ENCODE measurements at places on chromosomes 2 and 18.

DNA sequence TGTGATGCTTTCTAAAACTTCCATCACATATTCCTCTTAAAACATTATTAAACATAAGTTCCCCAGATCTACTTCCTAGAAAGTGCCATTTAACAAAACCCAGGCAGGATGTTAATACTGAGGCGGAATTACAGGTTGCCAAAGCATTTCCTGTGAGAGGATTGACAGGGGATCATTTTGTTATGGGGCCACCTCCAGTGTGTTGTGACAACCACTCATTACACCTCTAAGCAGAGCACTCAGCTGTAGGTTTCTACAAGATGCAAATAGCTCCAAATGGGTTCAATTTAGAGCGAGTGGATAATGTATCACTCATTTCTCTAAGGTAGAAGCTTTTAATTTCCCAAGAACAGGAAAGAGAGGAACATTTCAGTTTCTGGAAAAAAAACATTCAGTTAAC, 1429.5 kb upstream of the ACVR2A start:
- DNase-seq, result no peak

DNA sequence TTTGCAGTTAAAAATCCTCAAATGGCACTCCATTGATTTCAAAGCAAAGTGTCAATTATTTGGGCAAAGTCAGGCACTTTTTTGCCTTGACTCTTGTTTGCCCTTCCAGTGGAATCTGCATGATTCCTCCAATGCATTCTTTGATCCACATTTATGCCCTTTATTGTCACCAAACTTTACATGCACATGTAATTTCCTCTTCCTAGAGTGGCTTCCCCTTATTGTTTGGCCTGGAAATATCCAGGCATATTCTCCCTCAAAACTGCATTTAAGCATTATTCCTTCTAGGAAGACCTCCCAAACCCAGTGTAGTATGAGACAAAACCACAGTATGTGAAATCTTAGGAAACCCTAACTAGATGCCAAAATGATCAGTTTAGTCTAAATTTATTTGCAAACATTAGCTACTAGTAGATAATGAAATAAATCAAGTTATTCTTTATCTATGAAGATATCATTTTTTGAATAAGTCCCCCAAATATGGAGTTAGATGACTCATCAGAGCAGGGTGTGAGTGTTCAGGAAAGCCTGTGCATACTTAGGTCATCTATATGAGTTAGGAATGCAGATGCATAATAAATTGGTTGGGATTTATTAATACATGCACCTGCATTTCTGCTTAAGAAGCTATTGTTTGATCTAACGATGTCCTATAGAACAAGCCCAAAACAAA, 433.3 kb upstream of the TCF4 start:
- no peak for DNase-seq

DNA sequence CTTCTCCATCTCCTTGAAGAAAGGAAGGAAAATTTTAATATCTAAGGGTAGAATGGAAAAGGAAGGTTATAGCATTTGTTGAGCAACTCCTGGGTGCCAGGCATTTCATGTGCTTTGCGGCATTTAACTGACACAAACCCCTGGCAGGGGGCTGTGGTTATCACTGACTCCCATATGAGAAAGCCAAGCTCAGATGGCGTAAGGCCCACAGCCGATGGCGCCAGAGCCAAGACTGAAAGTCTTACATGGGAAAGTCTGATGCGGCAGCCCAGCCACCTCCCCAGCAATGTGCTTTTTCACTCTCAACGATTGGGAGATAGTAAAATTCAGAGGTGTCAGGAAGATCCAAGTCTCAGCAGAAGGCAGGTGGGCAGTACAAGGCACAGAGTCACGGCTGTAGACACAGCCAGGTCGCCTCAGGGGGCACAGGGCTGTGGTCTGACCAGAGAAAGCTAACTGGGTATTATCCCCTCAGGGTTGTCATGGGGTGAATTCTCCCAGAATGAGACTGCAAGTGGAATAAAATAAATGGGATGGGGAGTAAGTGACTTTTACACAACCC, 324.2 kb upstream of the NCKAP5 start:
- DNase-seq, result no peak

- DNase-seq, result no peak
Measured at GRCh38 chr18:15198116-15198389, 450.1 kb downstream of the ANKRD30B start.

- no peak for DNase-seq
Measured at GRCh38 chr2:86747711-86748639, 27.9 kb downstream of the RMND5A start.

GRCh38 chr18:48868468-48869466, 82.0 kb downstream of the SMAD7 start:
- DNase-seq, result peak; percentile 42

GRCh38 chr18:79413901-79414300, 18.2 kb downstream of the NFATC1 start:
- no peak for DNase-seq

GRCh38 chr2:217064234-217065011, 204.6 kb upstream of the TNP1 start:
- no peak for DNase-seq

DNA sequence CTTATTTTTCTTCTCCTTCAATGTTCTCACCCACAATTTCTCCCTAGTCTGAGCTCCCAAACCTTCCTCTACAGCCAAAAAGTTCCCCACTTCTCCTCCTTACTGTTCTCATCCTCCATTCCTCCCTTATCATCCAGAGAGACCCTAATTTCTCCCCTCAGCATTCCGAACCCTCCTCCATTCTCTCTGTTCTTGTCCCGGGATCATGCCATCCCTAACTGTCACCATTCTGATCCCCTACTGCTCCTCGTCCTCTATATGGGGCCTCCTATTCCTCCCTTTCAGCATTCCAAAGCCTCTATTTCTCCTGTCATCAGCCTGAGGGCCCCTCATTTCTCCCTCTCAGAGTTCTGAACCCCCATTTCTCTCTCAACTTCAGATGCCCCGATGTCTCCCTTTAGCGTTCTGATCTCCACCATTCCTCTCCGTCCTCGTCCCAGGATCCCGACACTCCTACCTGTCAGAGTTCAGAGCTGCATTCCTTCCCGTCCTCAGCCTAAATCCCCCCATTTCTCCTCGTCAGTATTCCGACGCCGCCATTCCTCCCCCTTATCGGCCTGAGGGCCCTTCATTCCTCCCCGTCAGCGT, 522 bp downstream of the MBD1 start:
- no peak for DNase-seq

DNA sequence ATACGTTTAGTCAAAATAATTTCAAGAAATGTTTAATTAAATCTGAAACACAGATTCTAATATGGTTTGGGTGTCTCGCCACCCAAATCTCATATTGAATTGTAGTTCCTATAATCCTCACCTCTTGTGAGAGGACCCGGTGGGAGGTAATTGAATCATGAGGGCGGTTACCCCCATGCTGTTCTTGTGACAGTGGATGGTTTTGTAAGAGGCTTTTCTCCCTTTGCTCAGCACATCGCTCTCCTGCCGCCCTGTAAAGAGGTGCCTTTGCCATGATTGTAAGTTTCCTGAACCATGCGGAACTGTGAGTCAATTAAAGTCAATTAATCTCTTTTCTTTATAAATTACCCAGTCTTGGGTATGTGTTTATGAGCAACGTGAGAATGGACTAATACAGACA, 1045.1 kb upstream of the POU3F3 start:
- no peak for DNase-seq

- DNase-seq, result no peak
Measured at GRCh38 chr2:64260093-64260803, 116.0 kb upstream of the PELI1 start.

GRCh38 chr18:21949326-21950015, 208.9 kb downstream of the MIB1 start:
- DNase-seq, result no peak

- DNase-seq, result no peak
Measured at GRCh38 chr2:7801212-7801611, 880.6 kb upstream of the ID2 start.

DNA sequence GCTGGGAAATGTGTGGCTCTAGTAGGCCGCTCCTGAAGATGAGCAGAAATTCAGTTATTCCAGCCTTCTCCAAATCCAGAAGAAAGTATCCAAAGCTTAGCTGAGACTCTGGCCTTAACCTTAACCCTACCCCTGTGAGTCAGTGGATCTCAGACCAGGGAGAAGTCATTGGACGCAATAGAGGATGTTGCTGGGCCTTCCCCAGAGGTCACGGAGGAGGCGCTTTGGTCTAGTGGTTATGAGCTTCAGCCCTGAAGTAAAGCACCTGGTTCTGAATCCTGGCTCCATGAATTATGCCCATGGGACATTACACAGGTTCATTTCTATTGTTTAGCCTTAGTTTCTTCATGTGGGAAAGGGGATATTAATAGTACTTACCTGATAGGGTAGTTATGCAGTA, 24.0 kb downstream of the PKDCC start:
- DNase-seq, result no peak

GRCh38 chr2:226179010-226179409, 620.6 kb downstream of the IRS1 start:
- no peak for DNase-seq

GRCh38 chr2:24512404-24512803, 21.4 kb downstream of the NCOA1 start:
- DNase-seq, result no peak

DNA sequence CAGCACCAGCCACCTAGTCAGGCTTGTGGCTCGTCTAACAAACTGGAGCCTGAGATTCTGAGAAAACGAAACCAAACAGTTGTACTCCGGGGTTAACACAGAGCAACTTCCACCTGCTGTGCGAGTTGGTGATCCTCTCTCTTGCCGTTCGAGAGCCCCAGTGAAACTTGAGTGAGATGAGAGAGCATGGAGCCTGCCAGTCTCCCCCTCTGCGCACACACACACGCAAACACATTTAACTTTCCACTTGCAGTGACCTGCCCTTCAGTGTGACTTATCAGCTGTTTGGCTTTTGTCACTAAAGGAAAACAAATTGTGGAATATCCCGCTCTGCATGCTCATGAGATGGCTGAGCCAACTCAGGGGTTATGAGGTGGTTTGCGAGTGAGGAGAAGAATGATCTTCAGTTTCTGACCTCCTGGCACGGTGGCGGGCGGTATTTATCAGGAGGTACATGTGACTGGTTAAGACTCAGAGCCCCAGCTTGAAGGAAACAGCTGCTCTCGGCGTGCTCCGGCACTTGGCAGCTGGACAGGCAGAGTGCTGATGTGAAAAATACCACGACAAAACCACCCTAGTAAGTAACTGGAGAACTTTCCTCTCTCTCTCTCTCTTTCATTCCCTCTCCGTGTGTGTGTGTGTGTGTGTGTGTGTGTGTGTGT, at the start of gene RASGRP3:
TSS of gene RASGRP3 (plus strand) at position 519 of the 662 bp plus-strand sequence. CDS start 38,488 bp downstream, outside the sequence.
- peak; percentile 52 for DNase-seq

GRCh38 chr2:105007367-105007766, 30.5 kb upstream of the MRPS9 start:
- DNase-seq, result no peak

DNA sequence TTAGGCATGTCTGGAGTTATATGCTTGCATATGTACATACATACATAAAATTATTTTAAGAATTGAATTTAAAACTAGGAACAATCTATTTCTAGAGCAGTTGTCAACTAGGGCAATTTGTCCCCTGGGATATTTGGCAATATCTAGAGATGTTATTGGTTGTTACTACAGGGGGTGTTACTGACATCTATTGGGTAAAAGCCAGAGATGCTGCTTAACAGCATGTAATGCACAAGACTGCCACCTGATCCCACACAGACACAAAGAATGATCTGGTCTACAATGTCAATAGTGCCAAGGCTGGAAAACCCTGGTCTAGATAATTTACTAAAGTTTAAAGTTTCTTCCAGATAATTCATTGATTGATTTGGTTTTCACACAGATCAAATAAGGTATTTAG, 185.3 kb downstream of the NYAP2 start:
- DNase-seq, result no peak

DNA sequence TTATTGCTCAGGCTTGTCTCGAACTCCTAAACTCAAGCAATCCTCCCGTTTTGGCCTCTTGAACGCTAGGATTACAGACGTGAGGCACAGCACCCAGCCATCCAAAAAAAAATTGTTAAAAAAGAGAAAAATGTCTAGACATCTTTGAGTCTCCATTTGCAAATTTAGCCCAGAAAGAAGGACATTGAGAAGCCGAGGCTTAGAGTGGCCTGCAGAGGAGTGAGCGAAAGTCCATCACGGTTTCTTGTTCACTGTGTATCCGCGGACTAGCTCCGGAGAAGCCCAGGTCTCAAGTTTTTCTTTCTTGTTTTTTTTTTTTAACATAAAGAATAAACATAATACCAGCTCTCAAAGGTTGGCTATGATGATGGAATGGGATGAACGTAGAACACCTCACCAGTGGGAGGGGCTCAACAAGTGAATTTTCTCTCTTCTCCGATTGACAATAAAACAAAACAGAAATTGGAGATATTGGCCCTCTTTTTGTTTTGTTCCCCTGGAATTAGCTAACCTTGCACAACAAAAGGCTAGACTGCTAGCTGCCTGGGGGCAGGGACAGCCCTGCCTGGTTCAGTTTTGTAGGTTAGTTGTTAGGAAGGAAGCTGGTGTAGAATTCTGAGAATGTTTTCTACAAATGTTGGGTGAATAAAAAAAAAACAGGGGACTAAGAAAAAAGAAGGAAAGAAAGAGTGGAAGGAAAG, 163.4 kb downstream of the MYCN start:
- DNase-seq, result no peak

DNA sequence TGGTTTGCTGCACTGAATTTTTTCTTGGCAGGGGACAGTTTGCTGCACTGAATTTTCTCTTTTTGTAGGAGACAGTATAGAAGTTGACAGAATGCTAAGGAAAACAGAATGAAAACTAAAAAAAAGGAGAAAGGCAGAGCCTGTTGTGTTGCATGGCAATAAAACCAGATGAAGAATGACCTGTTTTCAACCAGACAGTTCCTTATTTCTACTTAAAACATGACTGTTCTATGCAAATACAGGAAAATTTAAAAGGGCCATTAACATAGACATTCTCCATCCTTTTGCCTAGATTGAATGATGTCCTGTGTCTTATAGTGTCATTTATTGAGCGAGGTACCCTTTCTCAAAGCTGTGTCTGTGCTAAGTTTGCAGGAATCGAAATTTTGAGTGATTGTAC, 33.3 kb downstream of the ABI2 start:
- DNase-seq, result no peak

DNA sequence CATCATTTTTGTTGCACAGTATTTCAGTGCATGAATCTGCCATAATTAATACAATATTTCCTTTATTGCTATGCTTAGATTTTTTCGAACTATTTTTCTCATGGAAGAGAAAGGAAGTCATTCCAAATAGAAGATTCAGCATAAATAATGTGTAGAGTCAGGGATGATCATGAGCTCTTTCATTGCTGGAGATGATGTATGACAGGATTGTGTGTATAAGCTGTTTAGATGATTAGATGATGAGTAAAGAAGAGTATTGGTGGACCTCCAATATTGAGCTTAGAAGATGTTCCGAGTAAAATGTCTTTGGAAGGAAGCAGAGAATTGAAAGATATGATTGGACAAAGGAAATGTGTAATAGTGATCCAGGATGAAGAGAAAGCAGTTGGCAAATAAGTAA, 364.5 kb downstream of the PARD3B start:
- DNase-seq, result no peak

DNA sequence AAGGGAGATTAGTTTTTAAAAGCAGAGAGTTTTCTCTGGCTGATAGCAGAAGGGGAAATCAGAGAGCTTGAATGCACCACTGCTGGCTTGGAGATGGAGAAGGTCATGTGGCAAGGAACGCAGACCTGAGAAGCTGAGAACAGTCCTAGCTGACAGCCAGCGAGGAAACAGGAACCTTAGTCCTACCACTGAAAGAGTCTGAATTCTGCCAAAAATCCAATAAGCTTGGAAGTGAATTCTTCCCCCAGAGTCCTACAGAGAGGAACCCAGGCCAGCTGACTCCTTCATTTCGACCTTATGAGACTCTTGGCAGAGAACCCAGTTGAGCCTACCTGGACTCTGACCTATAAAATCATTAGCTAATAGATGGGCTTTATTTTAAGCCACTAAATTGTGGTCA, 371.9 kb upstream of the TNP1 start:
- no peak for DNase-seq

GRCh38 chr2:62304429-62305417, 108.8 kb downstream of the B3GNT2 start:
- no peak for DNase-seq
